ENCODE measurements at places on chromosomes 2 and 18. TPM values are rescaled to one million over a fixed set of nuclear protein-coding genes. Genes with fewer than 3 reads are reported as not detected.

GRCh38 chr2:134292514-134292913 is 38.6 kb downstream of the MGAT5 start:
- no peak overlapping the region for H3K27ac ChIP-seq
- DNase-seq: no peak
- H3K36me3 ChIP-seq: no peaks in the 10 kb centered on the region

DNA sequence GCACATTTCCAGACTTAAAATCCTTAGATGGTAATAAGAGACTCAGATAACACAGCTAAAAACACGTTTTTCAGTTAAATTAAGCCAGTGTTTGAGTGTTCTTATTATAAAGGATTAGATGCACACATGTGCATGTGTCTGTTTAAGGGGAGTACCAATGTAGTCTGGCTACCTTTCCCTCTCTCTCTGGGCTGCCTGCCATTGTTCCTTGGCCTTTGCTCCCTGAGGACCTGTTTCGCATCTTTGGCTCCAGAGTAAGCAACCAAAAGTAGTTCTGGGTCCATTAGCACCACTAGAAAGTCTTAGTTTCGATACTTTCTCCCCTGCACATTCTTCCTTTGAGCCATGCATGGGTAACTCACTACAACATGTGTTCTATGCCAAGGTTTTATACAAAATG is 228.3 kb downstream of the TPGS2 start:
- no peaks in the 10 kb centered on the region for H3K27me3 ChIP-seq
- no peaks in the 10 kb centered on the region for H3K36me3 ChIP-seq
- H3K27ac ChIP-seq: no peak overlapping the region
- DNase-seq: no peak

UCN gene
- 0.36 TPM for total RNA-seq

DNAJC5G gene
- total RNA-seq: not detected

- H3K27ac ChIP-seq: no peak overlapping the region
- no peak overlapping the region for H3K4me3 ChIP-seq
- H3K36me3 ChIP-seq: no peaks in the 10 kb centered on the region
Observed at GRCh38 chr2:130760754-130761751, 5.7 kb downstream of the AMER3 start.

GRCh38 chr2:50215736-50216135 is 816.2 kb downstream of the NRXN1 start:
- H3K27ac ChIP-seq: no peak overlapping the region
- no peak for DNase-seq
- H3K36me3 ChIP-seq: no peaks in the 10 kb centered on the region
- no peak overlapping the region for H3K4me3 ChIP-seq
- H3K27me3 ChIP-seq: no peaks in the 10 kb centered on the region

DNA sequence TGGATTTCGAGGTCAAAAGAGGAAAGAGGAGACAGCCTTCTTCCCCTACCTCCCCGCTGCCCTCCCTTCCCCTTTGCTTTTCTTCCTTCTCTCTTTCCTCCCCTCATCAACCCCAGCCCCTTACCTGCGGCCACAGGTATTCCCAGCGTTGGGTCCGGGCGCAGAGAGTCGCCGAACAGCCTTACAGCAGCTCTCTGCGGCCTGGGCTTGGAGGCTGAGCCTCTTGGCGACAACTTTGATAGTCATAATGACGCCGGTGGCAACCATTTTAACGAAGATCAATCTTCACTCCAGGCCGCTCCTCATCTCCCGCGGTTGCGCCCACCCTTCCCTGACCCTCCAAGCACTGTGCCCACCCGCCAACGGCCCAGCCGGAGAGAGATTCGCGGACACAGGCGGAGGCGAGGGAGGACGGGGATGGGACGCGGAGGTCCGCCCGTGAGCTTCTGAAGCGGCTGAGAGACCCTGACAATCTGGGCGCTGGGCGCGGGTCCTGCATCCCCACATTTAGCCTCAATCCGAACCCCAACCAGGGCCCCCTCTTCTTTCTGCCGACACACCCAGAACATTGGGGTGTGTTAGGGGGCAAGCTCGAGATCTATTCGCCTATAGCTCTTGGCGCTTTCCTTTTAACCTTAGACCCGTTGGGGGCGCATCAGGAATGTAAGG is 1.5 kb upstream of the EVX2 start:
- H3K4me3 ChIP-seq: no peak overlapping the region
- H3K4me1 ChIP-seq: no peaks in the 10 kb centered on the region
- no peaks in the 10 kb centered on the region for H3K36me3 ChIP-seq
